ENCODE measurements at places on chromosomes 1 and 21. TPM values are rescaled to one million over a fixed set of nuclear protein-coding genes. Genes with fewer than 3 reads are reported as not detected.

DNA sequence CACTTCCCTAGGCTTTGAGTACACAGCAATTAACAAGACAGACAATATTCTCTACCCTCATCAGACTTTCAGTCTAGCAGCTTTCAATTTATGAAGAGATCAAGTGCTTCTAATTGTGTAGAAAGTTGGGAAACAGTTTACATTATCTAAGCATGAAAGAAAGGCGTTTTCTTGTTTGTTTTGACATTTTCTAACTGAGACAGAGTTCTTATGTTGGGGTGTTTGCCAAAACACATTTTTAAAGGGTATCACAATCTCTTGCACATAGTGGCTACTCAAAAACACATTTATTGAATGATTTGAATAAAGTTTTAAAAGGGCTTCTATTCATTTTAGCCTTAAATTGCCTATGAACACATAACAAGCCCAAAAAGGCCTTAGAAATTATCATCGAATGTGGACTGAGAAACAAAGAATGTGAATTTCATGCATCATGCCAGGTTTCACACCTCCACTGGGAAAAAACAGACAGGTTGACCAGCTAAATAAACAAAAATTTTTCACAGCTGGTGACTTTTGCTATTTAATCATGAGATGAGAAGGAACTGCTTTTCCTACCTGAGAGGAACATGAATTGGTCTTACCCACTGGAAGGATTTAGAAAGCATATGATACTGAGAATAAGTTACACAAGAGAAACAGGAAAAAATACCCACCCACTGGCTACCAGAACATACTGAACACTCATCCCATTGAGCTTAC lies 394.5 kb upstream of the PKN2 start:
- no peak for DNase-seq

GRCh38 chr1:178096421-178096820 lies 2.5 kb downstream of the RASAL2 start:
- DNase-seq = no peak

- no peak for DNase-seq
Observed at GRCh38 chr1:193185901-193186731, at the start of gene B3GALT2. Gene B3GALT2, minus strand, starts transcription at chr1:193186613. Its CDS starts 5,051 bp downstream, at chr1:193181562.

GRCh38 chr1:28860332-28861073 lies 48.5 kb downstream of the OPRD1 start:
- DNase-seq = no peak

DNA sequence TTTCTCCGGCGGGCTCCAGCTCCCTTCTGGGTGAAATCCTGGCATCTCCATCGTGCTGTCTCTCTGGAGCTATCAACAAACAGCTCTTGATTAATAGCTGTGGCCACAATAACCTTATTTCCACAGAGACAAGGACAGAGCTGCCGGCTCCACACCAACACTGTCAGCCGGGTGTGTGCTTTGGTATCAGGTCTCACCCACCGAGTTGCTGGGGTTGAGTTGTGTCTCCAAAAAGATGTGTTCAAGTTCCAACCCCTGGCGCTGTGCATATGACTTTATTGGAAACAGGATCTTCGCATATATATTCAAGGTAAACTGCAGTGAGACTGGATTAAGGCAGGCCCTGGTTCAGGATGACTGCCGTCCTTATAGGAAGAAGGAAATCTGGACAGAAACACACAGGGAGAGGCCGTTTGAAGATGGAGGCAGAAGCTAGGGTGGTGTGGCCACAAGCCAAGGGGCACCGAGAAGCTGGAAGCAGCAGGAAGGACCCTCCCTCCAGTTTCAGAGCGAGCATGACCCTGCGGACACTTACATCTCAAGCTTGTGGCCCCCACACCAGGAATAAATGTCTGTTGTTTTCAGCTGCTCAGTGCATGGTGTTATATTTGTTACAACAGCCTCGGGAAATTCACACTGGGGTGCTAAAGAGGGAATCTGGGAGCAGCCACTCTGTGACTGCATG lies 88.4 kb upstream of the TMPRSS2 start:
- no peak for DNase-seq

DNA sequence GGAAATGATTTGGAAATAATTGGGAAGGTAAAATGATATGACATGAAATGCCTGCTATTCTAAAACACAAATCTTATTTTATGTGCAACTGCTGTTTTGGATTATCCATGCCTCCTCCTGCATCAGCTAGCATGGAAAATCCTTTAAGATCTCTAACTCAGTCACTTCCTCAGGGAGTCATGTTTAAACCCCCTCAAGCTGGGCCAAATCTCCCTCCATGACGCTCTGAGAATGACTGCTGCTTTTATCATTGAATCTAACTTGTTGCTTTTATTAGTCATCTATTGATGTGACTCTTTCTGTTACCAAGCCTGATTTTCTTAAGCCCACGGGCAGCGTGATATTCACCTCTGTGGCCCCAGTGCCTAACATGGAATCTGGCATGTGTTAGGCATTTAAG lies 324.8 kb downstream of the DISC1 start:
- no peak for DNase-seq

DNA sequence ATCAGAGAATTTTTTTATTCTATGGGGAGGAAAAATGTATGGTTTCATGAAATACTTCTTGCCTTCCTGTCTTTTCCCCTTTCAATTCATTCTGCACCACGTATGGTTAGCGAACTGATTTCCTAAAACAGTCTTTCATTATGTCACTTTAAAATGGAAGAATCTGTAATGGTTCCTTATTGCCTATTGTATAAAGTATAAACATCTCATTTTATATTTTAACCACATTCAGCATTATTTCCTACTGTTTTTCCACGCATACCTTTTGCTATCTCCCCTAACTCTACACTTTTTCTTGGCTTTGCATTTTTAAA lies 232.3 kb upstream of the B3GALT2 start:
- no peak for DNase-seq

- DNase-seq = no peak
Observed at GRCh38 chr1:61395146-61395800, 312.9 kb downstream of the NFIA start.

- DNase-seq = no peak
Observed at GRCh38 chr21:18959817-18960216, 556.2 kb upstream of the TMPRSS15 start.

DNA sequence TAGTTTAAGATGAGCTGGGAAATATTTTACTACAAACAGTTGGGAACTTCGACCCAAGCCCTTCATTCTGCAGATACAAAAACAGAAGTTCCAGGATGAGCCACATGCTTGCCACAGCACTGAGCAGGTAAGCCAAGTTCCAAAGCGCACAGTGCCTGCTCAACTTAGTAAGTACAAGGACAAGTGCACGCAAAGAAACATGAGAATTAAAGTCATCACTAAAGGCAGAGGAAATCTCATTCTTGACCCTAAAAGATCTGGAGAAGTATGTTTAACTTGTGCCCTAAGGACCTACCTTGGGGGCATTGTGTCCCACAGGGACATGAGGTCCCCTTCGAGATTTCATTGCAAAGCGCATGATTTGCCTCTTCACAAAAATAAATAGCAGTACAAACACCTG lies 1.2 kb upstream of the UBAP2L start:
- DNase-seq = no peak

The KRTAP7-1 gene
- not detected for total RNA-seq

The DUSP23 gene
- total RNA-seq = 42.1 TPM

The LMOD1 gene
- total RNA-seq = 5.4 TPM

The RHEX gene
- not detected for total RNA-seq
